ENCODE measurements at places on chromosomes 13 and 19.
A peak's percentile ranks its signal among the peaks of the same experiment; 100 is the strongest.

DNA sequence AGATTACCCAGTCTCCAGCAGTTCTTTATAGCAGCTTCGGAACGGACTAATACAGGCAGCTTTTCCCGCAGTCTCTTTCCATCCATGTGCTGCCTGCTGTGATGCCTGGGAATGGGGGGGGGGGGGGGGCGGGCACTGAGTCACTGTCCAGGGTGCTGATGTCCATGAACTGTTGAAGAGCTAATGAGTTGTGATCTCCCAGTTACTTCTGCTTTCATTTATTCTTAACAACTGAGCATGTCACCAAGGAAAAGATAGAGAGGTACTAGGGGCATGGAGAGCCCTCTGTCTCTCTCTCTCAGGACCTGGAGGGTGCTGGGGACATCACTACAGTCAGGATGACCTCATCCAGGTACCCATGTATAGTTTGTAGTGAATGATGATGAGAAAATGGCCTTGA, 20.3 kb upstream of the CEACAM1 start:
- DNase-seq, result no peak

DNA sequence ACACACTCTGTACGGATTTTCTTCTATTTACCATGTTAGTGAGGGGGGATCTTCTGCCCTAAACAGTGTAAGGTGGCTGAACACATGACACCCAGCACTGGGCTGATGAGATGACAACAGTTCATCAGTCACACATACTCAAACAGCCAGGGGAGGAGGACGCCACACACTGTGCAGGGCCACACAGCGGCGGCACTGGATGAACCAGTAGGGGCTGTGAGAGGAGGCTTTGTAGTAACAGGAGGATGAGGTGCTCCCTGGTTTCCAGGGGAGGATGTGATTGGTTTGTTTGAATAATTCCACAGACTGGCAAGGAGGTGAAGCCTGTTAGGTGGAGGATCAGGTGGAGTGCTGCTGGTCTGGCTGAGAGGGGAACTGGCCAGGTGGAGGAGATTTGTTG, 16.3 kb upstream of the GTF3A start:
- DNase-seq, result no peak

DNA sequence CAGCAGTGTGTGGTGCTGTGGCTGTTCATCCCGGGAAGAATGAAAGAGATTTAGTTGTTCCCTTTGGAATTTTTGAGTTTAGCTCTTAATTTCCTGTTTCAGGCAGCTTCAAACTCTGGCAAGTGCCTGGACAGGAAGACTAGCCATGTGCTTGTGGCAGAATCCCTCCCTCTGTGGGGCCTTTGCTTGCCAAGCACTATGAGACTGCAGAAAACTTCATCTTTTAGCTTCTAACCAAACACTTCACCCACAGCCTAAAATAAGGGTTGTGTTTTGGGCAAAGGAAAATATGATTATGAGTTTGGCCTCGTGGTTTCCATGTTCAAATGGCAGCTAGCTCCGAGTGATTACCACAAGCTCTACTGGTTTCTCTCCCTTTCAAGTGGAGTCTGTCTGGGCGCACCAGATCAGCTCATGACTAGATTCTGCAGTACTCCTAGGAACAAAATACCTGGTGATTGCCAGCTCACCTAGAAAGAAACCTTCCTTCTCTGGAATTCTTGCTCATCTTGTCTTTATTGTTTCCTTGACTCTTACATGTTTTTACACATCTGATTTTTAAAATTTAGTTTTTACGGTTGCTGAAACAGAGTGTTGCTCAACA, 707.5 kb downstream of the SLITRK6 start:
- no peak for DNase-seq

GRCh38 chr19:2385053-2385721, 25.1 kb downstream of the TMPRSS9 start:
- peak; percentile 35 for DNase-seq

GRCh38 chr13:23740002-23740401, 149.2 kb downstream of the MIPEP start:
- no peak for DNase-seq

- DNase-seq, result no peak
Measured at GRCh38 chr13:72166102-72166650, 299.2 kb upstream of the DACH1 start.

- no peak for DNase-seq
Measured at GRCh38 chr19:5644037-5644436, 21.2 kb downstream of the SAFB start.

GRCh38 chr13:50766013-50766412, 77.5 kb downstream of the DLEU7 start:
- DNase-seq, result no peak
